ENCODE measurements at places on chromosomes 3 and 15. TPM values are rescaled to one million over a fixed set of nuclear protein-coding genes. Genes with fewer than 3 reads are reported as not detected.

The ZKSCAN7 gene
- 3.5 TPM for total RNA-seq

The STRIT1 gene
- total RNA-seq: not detected

The BTLA gene
- total RNA-seq: 0.99 TPM

DNA sequence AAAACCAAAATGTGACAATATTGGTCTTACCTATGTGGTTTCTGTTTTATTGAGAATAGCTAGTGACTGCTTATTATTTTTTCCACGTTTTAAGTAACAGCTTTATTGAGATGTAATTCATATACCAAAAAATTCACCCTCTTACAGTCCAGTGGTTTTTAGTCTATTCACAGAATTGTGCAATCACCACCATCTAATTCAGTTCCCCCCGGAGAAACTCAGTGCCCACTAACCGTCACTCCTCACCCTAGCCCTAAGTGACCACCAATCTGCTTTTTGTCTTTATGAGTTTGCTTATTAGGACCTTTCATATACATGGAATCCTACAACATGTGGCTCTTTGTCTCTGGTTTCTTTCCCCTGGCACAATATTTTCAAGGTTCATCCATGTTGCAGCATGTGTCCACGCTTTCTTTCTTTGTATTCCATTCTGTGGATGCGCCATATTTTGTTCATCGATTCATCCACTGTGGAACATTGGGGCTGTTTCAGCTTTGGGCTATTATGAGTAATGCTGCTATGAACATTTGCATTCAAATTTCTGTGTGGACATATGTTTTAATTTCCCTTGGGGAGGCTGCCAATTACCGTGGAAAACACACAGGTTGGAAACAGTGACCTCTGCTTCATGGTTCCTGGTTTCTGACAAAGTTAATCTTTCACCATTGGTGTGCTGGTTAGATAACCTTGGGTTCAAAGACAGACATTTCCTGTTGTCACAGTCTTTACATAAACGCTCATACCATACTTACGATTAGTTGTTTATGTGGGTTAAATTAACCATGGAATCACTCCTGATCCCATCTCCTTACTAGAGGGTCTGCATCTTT, 3.2 kb upstream of the BCL2L10 start:
- H3K36me3 ChIP-seq: no peaks in the 10 kb centered on the region
- no peaks in the 10 kb centered on the region for H3K4me1 ChIP-seq
- H3K27me3 ChIP-seq: peaks cover 3% of the 10 kb centered on the region
- no peak for DNase-seq
- H3K4me3 ChIP-seq: no peak overlapping the region

DNA sequence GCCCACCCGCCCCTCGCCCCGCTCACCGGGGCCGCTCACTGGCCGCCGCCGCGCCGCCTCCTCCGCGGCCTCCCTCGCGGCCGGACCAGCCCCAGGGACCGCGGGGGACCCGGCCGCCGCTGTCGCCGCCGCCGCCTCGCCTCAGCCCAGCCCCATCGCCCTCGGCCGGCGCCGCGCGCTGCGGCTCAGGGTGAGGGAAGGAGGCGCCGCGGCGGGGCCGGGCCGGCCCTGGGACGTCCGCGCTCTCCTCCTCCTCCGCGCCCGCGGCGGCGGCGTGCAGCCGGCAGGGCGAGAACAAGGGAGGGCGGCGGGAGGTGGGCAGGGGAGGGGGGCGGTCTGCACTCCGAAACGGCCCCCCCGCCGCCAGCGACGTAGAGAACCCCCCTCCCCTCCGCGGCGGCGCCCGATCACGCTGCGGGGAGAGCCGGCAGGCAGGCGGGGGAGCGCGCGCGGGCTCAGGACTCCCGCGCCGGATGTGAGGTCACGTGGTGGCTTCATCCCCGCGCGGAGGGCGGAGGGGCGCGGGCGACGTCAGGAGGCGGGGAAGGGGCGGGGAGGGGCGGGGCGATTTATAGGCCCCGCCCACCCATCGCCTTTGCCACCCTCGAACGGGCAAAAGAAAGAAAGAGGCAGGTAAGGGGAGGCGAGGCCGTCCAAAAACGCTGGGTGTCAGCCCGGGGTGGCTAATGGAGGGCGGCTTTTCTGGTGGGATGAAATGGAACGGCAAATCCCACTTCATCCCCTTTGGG, at the start of gene ATP13A3:
TSS of gene ATP13A3 (minus strand) at position 463 of the 749 bp plus-strand sequence. CDS start 24,812 bp downstream, outside the sequence.
- H3K27me3 ChIP-seq: no peaks in the 10 kb centered on the region
- H3K36me3 ChIP-seq: no peaks in the 10 kb centered on the region
- H3K4me1 ChIP-seq: no peaks in the 10 kb centered on the region
